Hematopoietic multipotent progenitor cell treated with erythropoietin and hydrocortisone succinate and interleukin-3 and kit ligand, for 8 days (in vitro differentiated cells): ENCODE measurements at places on chromosomes 5 and 9.

- DNase-seq, result no peak
These were observed 9.4 kb upstream of the LRRTM2 start for GRCh38 chr5:138884554-138884953.

- no peak for DNase-seq
These were observed 22.4 kb upstream of the FCN2 start for GRCh38 chr9:134858051-134858841.

DNA sequence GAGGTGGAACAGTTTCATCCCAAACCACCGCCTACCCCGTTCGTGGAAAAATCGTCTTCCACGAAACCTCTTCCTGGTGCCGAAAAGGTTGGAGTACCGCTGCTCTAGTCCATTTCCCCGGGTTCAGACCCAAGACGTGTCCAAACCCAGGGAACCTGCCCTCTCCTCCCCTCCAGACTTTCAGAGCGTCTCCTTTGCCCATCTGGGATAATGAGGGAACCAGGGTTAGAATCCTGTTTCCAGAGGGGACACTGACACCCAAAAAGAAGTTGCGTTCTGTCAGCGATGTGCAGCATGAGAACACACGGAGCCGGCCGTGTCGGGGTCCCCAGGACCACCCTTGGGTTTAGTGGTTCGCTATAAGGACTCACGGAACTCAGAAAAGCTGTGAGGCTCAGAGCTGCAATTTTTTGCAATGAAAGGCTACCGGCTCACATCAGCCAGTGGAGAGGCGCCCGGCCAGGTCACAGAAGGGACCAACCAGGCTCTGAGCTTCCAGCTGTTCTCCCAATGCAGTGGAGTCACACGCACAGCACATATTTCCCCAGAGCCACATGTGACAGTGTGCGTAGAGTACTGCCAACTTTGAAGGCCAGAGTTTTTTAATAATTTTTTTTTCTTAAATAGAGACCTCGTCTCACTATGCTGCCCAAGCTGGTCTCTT is 19.4 kb downstream of the LAMC3 start:
- no peak for DNase-seq

DNA sequence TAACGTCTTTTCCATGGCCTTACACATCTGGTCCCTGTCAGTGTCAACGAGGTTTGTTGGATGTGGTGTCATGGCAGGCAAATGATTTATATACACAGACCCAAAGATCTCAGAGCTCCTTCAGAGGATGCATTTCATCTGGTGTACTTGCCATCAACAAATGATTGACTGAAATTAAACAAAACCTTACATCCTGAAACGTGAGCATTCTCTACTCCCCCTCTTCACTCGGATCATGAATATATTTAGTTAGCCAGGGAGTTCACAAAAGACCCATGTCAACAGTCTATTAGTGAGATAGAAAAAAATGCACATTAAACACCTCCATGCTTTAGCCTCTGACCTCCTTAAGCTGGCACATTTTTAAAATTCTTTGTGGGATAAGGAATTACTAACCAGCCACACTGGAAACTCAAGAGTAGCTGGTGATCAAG is 215.6 kb downstream of the EFNA5 start:
- DNase-seq, result no peak

GRCh38 chr9:105299190-105299854 is 54.9 kb downstream of the SLC44A1 start:
- DNase-seq, result peak; percentile 91

DNA sequence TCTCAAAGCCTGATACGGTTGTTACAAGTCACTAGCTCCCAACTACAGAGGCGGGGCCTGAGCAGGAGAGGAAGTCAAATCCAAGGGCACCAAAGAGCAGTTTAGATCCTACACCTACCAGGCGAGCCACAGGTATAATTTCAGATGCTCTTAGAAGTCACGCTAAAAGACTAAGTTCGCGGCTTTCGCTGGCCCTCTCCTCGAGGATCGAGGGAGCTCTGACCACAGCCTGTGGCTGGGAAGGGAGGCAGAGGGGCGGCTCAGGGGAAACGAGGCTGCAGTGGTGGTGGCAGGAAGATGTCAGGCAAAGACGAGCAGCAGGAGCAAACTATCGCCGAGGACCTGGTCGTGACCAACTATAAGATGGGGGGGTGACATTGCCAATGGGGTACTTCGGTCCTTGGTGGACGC is 48.6 kb downstream of the SEMA4D start:
- no peak for DNase-seq

- DNase-seq, result no peak
These were observed 53.1 kb upstream of the FCN2 start for GRCh38 chr9:134827559-134827958.

DNA sequence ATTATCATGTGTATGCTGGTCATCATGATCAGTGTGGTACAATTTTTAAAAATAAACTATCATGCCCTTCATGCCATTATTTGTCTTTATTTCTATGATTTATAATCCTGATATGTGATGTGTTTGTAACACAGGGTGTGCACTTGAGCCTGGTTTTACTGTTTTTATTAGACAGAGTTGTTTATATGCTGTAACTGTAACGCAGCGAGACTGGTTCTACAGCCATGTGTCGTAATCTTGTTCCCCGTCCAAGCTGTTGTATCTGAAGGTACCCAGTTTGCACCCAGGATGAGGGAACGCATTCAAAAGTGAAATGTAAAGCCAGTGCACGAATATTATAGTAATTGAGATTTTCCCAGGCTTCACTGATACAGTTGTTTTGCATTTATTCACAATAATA is 28.2 kb downstream of the SNX18 start:
- no peak for DNase-seq

DNA sequence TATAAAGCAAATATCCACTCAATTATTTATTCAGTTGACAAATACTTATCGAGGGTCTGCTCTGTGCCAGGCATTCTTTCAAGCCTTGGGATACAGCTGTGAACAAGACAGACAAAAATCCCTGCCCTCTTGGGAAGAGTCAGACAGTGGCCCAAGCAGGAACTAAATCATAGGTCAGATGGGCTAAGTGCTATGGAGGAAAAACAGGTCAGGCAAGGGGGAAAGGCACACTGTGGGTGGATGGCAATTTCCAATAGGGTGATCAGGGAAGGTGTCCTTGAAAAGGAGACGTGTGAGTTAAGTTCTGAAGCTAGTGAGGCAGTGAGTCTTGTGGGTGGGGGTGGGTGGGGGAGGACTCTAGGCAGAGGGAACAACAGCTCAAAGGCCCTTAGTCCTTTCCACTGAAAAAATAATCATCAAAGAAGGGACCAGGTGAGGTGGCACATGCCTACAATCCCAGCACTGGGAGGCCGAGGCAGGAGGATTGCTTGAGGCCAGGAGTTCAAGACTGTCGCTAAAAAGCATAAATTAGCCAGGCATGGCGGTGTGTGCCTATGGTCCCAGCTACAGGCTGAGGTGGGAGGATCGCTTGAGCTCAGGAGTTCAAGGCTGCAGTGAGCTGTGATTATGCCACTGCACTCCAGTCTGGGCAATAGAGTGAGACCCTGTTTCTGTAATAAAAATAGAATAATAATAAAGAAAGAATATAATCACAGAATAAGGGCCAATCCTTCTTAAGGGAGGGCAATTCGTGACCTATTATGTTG is 95.2 kb upstream of the CPEB4 start:
- DNase-seq, result no peak

GRCh38 chr9:111272581-111272980 is 57.4 kb downstream of the OR2K2 start:
- no peak for DNase-seq

- no peak for DNase-seq
These were observed 226.5 kb downstream of the ARL15 start for GRCh38 chr5:54083851-54084250.

- no peak for DNase-seq
These were observed 17.5 kb downstream of the PSD2 start for GRCh38 chr5:139812836-139813805.

DNA sequence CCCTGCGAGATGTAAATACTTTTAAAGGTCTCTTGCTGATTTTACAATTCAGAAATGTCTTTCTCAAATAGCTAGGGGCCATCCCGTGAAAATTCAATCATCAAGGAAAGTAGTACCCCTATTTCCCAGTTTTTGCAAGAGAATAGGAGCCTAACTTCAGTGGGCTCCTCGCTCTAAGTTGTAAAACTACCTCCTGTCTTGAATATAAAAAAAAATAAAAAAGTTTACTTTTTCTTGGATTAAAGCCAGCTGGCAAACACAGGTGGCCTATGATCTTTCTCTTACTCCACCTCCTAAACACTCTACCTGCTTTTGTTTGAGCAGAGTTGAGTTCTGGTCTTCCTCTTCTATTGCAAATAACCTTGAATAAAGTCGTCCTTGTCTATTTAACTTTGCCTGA is 79.4 kb downstream of the SLCO4C1 start:
- DNase-seq, result no peak

DNA sequence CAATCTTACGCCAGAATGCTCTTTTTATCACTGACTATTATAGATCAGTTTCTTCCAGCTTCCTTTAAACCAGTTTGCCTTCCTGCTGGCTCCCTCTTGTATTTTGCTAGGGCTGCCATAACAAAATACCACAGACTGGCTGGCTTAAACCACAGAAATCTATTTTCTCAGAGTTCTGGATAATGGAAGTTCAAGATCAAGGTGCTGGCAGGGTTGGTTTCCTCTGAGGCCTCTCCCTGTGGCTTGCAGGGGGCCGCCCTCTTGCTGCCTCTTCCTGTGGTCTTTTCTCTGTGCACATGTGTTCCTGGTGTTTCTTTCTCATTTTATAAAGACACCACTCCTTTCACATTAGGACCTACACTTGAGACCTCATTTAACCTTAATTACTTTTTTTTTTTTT is 6.8 kb upstream of the FXN start:
- peak; percentile 69 for DNase-seq

DNA sequence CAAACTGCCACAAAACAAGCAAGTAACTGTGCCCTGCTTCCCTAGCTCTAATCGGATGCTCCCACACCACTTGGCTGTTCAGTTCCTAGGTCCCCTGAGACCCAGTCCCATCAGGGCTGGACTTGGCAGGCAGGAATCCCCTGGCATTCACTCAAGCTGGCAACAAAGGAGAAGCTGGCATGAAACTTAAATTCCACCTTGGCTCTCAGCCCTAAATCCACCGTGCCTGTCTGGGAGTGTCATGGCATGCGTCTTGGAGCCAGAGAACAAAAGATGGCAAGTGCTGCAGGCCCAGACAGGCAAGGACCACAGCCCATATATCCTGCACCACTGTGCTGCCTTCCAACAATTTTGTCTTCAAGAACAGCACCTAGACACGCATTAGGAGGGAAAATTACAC is 38.2 kb downstream of the ETF1 start:
- no peak for DNase-seq

GRCh38 chr5:61055434-61056006 is 106.7 kb downstream of the SMIM15 start:
- DNase-seq, result peak; percentile 63

- DNase-seq, result no peak
These were observed 80.8 kb downstream of the LMNB1 start for GRCh38 chr5:126857472-126858410.

DNA sequence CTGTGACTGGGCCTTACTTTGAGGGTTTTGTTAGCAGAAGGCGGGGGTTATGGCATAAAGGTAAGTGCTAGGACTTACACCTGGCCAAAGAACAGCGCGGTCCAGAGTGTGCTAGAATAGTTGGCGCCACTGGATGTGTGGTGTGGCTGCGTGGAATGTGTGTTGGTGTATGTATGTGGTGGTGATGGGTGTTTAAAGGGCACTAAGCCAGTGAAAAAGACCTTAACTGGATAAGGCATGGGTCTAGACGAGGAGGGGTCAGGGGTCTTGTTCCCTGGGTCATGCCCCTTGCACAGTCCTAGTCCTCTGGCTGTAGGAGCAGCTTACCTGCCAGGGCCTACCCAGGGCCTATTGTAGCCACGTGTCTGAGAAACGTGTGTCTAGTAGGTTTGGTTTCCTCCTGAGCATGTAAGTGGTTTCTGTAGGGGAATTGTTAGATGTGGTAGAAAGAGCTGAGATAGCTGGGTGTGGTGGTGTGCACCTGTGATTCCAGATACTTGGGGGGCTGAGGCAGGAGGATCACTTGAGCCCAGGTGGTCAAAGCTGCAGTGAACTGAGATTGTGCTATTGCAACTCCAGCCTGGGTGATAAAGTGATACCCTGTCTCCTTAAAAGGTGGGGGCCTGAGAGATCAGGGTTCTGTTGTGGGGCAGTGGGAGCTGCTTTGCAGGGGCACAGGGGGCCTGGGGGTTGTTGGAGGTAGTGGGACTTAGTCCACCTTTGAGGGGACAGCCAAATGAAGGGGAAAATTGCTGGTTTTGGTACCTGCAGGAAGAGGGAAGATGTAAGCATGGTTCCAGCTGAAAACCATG is 55.2 kb downstream of the HSPA4 start:
- DNase-seq, result no peak

GRCh38 chr5:53262348-53262970 is 152.9 kb upstream of the MOCS2 start:
- peak; percentile 35 for DNase-seq

GRCh38 chr9:38358390-38359296 is 33.9 kb upstream of the ALDH1B1 start:
- DNase-seq, result no peak

DNA sequence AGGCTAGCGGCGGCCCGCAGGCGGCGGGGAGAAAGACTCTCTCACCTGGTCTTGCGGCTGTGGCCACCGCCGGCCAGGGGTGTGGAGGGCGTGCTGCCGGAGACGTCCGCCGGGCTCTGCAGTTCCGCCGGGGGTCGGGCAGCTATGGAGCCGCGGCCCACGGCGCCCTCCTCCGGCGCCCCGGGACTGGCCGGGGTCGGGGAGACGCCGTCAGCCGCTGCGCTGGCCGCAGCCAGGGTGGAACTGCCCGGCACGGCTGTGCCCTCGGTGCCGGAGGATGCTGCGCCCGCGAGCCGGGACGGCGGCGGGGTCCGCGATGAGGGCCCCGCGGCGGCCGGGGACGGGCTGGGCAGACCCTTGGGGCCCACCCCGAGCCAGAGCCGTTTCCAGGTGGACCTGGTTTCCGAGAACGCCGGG is 253 bp downstream of the SLC12A2 start:
- no peak for DNase-seq

DNA sequence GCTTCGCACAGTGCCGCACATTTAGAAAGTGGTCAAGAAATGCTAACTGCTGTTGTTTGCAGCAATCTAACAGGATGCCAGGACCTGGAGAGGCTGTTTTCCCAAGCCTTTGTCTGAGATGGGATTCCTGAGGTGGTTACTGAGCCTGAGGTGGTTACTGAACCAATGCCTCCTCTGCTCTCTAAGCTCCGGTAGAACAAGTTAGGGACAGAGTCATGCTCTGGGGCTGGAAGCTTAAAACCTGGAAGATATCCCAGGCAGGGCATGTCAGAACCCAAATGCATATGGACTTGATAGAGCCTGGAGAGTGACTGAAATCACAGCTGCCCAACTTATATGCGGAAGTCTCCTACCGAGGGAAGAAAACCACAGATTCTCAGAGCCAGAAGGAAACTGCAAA is 46.5 kb upstream of the FAT2 start:
- DNase-seq, result no peak

DNA sequence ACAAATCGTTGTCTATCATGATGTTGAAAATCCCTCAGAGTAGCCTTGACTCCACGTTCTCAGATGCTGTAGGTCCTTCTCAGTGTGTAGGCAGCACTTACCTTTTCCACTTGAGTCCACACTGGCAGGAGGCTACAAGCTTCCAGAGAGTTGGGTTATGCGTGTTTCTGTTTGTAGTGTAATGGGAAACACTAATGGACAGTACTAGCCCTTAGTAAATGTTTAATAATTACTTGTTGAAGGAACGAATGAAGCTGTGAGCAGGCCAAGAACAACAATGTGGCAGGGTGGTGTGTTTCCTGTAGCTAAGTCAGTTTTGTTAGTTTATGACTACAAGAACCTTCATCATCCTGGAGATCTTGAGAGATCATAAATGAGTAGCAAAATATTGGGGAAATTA is 83.5 kb downstream of the ARHGAP26 start:
- no peak for DNase-seq
